ENCODE measurements at places on chromosomes 1 and 21. TPM values are rescaled to one million over a fixed set of nuclear protein-coding genes. Genes with fewer than 3 reads are reported as not detected.

Gene CFAP126
- total RNA-seq = not detected

- no peak for DNase-seq
- no peaks in the 10 kb centered on the region for H3K36me3 ChIP-seq
- H3K4me3 ChIP-seq = no peak overlapping the region
- H3K27me3 ChIP-seq = no peaks in the 10 kb centered on the region
Observed at GRCh38 chr1:112263453-112263852, 132.6 kb upstream of the CTTNBP2NL start.

Gene DDAH1
- 28.2 TPM for total RNA-seq

DNA sequence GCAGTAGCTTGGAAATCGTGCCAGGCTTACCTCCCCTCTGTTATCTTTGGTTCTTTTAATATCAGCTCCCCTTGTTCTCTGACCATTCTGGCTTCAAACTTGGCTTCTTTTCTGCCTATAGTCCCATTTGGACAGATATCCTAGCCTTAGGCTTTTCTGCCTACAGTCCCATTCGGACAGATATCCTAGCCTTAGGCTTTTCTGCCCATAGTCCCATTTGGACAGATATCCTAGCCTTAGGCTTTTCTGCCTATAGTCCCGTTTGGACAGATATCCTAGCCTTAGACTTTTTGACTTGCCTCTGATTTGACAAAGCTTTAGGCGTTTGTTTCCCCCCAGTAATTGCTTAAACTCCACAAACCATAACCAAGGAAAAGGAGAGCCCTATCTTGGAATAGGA lies 25.6 kb downstream of the CHML start:
- no peak overlapping the region for H3K27ac ChIP-seq
- DNase-seq = no peak
- no peaks in the 10 kb centered on the region for H3K27me3 ChIP-seq
- H3K36me3 ChIP-seq = no peaks in the 10 kb centered on the region
- peaks cover 3% of the 10 kb centered on the region for H3K4me1 ChIP-seq
- no peak overlapping the region for H3K4me3 ChIP-seq

- no peak for DNase-seq
- no peaks in the 10 kb centered on the region for H3K4me1 ChIP-seq
- no peak overlapping the region for H3K4me3 ChIP-seq
- H3K27me3 ChIP-seq = no peaks in the 10 kb centered on the region
Observed at GRCh38 chr1:165069829-165070228, 286.7 kb downstream of the LMX1A start.

- H3K4me1 ChIP-seq = no peaks in the 10 kb centered on the region
- no peak overlapping the region for H3K4me3 ChIP-seq
- DNase-seq = no peak
- H3K36me3 ChIP-seq = no peaks in the 10 kb centered on the region
Observed at GRCh38 chr1:113185463-113186104, 112.6 kb downstream of the LRIG2 start.

Gene NPL
- 62.7 TPM for total RNA-seq

DNA sequence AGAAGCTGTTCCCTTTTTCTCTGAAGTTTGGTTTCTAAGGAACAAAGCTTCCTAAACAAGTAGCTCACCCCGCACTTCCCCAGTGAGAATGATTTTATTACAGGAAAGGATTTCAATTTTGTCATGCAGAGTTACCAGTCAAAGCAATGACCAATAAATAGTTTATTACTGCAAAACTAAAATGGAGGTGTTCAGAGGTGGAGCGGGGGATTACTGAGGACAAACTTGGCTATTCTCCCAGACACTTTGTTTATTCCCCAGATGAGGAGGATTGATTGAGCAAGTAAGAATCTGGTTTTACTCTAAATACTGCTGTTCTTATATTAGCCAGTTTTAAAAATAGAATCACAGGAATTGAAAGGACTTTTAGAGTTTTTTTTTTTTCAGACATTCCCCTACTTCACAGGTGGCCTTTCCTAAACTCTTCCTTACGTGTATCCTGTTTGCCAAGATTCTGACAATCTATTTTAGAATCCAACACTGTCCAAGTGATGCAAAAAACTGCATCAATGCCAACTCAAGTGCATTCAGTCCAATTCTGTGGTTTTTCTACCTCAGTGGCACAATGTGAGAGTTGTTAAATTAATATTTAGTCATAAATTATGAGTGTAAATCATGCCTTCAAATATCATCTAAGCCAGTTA lies 136.1 kb downstream of the TNFSF18 start:
- H3K27ac ChIP-seq = no peak overlapping the region
- no peak for DNase-seq
- H3K4me3 ChIP-seq = no peak overlapping the region
- no peaks in the 10 kb centered on the region for H3K27me3 ChIP-seq
- no peaks in the 10 kb centered on the region for H3K4me1 ChIP-seq

GRCh38 chr21:39840373-39841097 lies 26.7 kb upstream of the PCP4 start:
- H3K4me3 ChIP-seq = no peak overlapping the region
- no peaks in the 10 kb centered on the region for H3K4me1 ChIP-seq
- DNase-seq = no peak
- no peaks in the 10 kb centered on the region for H3K27me3 ChIP-seq
- no peaks in the 10 kb centered on the region for H3K36me3 ChIP-seq
